ENCODE measurements at places on chromosomes 4 and X.
A peak's percentile ranks its signal among the peaks of the same experiment; 100 is the strongest.

GRCh38 chr4:152089584-152089983, 328.8 kb upstream of the GATB start:
- H3K36me3 ChIP-seq, result no peaks in the 10 kb centered on the region
- H3K27ac ChIP-seq, result no peak overlapping the region
- peaks cover 6% of the 10 kb centered on the region for H3K27me3 ChIP-seq
- no peaks in the 10 kb centered on the region for H3K4me1 ChIP-seq
- no peak for DNase-seq

GRCh38 chrX:119696251-119696890, 3.4 kb upstream of the SEPTIN6 start:
- H3K27ac ChIP-seq, result no peak overlapping the region
- peaks cover 4% of the 10 kb centered on the region for H3K36me3 ChIP-seq
- peaks cover 50% of the 10 kb centered on the region for H3K4me1 ChIP-seq
- H3K4me3 ChIP-seq, result no peak overlapping the region
- no peak for DNase-seq

DNA sequence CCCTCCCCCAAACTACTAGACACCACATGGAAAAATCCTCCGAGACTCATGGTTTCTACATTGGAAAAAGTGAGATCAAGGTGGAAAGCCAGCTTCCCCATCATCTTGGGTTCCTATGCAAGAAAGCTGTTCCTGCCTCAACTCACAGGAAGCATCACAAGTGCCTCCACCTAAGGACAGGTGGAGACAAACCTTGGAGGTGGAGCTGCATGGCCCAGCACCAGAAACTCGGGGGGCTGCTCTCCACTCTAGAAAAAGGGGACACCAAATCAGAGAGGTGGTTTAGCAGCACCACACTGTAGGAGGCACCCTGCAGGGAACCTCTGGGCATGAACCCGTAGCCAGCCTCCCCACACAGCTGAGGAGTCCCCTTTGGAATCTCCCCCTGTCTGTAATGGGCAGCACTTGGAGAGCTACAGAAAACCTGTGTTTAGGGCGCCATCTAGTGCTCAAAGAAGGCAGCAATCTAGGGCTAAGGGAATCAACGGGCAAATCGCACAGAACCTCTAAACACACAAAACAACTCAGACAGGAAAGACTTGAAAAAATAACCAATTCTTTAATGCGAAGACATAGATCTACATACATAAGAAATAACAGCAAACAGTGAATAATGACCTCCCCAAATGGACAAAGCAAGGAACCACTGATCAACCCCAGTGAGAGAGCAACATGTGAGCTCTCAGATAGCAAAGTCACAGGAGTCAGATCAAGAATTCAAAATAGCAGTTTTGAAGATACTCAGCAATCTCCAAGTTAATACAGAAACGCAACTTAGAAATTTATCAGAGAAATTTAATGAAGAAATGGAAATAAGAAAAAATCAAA, 37.0 kb upstream of the ZBTB33 start:
- no peak for DNase-seq
- H3K27me3 ChIP-seq, result no peaks in the 10 kb centered on the region
- no peak overlapping the region for H3K4me3 ChIP-seq

GRCh38 chrX:46260499-46260898, 284.7 kb downstream of the ZNF674 start:
- H3K27me3 ChIP-seq, result peaks cover 2% of the 10 kb centered on the region
- H3K4me3 ChIP-seq, result no peak overlapping the region
- DNase-seq, result no peak
- H3K27ac ChIP-seq, result no peak overlapping the region
- H3K36me3 ChIP-seq, result no peaks in the 10 kb centered on the region
- H3K4me1 ChIP-seq, result peaks cover 10% of the 10 kb centered on the region

- peaks cover 12% of the 10 kb centered on the region for H3K4me1 ChIP-seq
- no peaks in the 10 kb centered on the region for H3K27me3 ChIP-seq
- H3K27ac ChIP-seq, result no peak overlapping the region
These were observed 179.6 kb upstream of the RBPJ start for GRCh38 chr4:26141051-26141721.

DNA sequence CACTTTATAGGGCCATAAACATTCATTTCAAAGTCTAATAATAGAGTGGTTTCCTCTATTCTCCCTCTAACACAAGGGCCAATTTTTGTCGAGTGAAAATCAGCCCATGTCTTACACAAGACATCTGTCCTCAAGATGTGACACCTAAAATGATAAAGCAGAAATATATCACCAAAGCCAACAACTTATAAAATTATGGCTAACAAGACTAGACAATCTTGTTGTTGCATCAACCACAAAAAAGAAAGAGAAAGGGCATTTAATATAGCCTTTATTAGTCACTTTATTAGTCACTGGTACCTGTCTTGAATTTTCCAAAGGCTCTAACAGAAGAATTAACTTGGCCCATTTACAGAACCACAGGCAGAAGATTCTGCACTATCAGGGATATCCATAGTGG, 161.6 kb downstream of the SMIM20 start:
- peak overlapping the region; percentile 57 for H3K27ac ChIP-seq
- DNase-seq, result no peak
- H3K36me3 ChIP-seq, result no peaks in the 10 kb centered on the region
- H3K4me3 ChIP-seq, result no peak overlapping the region
- no peaks in the 10 kb centered on the region for H3K27me3 ChIP-seq
- peaks cover 28% of the 10 kb centered on the region for H3K4me1 ChIP-seq

DNA sequence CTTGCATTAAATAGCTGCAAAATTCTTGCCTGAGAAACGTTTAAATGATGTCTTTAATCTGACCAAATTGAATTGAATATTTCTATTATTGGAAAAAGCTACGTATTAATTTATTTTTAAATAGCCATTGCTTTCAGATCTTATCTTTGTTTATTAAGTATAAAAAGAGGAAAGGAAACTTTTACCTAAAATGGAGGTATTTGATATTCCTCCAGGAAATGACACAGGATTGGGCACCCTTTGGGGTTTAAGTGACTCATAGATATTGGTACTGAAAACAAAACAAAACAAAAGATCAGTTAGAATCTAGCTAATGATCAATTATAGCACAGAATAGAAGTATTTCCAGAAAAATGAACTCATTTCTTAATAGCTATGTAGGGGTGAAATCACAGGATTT, 34.1 kb downstream of the PLS3 start:
- no peaks in the 10 kb centered on the region for H3K36me3 ChIP-seq
- no peaks in the 10 kb centered on the region for H3K27me3 ChIP-seq
- no peak overlapping the region for H3K27ac ChIP-seq
- H3K4me3 ChIP-seq, result no peak overlapping the region
- DNase-seq, result no peak

DNA sequence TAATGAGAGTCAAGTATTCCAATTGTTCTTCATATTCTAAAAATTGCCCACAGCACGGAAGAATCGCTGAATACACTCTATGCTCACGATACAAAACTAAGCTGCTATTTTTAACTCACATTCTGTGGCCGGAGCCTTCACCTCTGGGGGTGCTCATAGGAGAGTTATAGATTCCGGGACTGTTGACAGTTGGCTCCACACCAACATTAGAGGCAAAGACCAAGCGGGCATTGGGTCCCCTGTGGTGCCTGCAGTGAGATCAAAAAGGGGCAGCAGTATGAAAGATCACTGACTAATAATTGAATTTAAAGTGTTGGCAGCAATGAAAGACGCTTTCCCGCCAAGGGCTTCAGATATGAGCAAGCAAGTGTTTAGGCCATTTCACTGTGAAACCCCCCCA, 146.0 kb downstream of the TMEM144 start:
- DNase-seq, result no peak
- H3K36me3 ChIP-seq, result no peaks in the 10 kb centered on the region
- H3K27ac ChIP-seq, result no peak overlapping the region

DNA sequence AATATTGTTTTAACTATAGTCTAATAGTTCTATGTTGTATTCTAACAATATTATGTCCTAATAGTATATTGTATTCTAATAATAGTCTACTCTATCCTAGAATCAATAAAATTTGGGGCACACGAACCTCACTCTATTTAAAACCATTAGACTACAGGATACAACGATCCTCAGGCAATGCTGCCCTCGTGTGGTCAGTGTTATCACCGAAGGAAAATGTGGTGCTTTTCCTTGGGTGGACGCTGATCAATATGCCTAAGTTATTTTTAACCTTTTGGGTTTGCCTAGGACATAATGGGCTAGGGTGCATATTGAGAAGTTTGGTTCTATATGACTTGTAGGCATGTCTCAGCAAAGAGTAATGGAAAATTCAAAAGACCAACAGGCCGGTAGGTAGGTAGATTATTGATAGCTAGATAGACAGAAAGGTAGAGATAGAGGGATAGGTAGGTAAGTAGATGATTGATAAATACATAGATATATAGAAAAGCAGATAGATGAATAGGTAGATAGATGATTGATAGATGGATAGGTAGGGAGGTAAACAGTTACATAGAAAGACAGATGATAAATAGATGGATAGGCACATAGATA, 75.1 kb downstream of the PRKX start:
- peaks cover 18% of the 10 kb centered on the region for H3K36me3 ChIP-seq
- H3K27ac ChIP-seq, result no peak overlapping the region
- H3K4me3 ChIP-seq, result no peak overlapping the region

DNA sequence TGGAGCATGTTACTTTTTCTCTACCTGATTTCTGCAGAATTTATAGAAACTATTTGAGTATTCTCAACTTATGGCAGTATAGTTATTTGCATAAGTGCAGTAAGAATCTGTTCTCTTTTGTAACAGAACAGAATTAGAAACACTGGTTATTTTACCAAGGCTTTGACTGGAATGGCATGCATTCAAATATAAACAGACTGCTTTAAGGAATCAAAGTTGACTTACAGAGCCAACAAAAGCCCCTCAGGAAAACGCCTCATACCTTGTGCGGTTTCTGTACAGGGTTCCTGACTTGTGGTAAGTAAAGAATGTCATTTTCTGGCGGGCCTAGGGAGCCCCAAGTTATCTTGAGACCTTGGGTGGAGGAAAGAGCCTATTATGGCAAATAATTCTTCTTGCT, 97.1 kb downstream of the GPR143 start:
- no peaks in the 10 kb centered on the region for H3K27me3 ChIP-seq
- peaks cover 34% of the 10 kb centered on the region for H3K4me1 ChIP-seq
- H3K4me3 ChIP-seq, result no peak overlapping the region
- H3K27ac ChIP-seq, result no peak overlapping the region
- DNase-seq, result no peak

DNA sequence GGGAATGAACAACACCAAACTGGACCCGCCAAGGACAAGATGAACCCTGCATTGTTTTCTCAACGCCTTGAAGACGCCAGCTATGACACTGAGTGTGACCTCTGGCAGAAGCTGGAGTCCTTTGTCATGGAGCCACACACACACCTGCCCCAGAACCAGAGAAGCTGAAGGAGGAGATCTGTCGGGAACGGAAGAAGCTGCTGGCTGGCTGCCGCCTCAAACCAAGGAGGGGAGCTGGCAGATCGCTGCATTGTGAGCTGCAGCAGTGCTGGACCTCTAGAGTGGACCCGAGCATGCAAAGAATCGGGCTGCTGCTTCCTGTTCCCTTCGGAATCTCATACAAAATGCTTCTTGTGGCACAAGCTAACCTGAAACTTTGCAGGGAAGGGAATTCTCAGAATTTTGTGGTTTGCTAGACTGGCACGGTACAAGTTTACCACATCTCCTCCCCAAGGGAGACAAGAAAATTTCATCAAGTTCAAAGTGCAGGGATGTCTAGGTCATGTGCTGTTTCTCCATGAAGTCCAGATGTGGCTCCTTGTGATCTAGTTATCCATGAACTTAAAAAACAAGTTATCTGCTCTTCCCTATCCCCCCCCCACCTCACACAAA, 23.4 kb upstream of the GLRB start:
- no peak overlapping the region for H3K27ac ChIP-seq
- H3K4me1 ChIP-seq, result no peaks in the 10 kb centered on the region
- no peak overlapping the region for H3K4me3 ChIP-seq
- H3K27me3 ChIP-seq, result no peaks in the 10 kb centered on the region
- no peak for DNase-seq

- no peaks in the 10 kb centered on the region for H3K4me1 ChIP-seq
- no peak for DNase-seq
- H3K36me3 ChIP-seq, result no peaks in the 10 kb centered on the region
- H3K27ac ChIP-seq, result no peak overlapping the region
These were observed 194.8 kb downstream of the SOWAHB start for GRCh38 chr4:76703123-76703490.

DNA sequence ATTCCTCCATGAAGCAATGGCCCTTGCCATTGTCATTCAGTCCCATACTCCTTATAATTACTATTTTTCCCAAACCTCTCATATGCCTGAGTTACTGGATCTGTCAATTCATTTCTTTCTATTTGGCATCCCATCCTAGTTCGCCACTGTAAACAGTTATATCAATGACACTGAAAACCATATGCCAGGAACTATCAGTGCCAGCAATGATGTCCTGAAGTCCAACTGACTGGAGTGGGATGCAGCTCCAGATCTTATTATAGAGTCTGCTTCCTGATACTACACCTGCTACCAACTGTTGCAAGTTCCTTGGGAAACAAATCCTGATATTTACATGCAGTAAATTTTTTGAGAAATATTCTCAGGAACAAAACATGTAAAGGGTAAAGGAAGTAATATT, 27.0 kb upstream of the BANK1 start:
- H3K36me3 ChIP-seq, result no peaks in the 10 kb centered on the region
- no peak overlapping the region for H3K4me3 ChIP-seq
- H3K27me3 ChIP-seq, result no peaks in the 10 kb centered on the region
- no peak for DNase-seq
- H3K27ac ChIP-seq, result no peak overlapping the region

GRCh38 chrX:17547658-17548057, 172.7 kb downstream of the NHS start:
- no peak for DNase-seq
- no peaks in the 10 kb centered on the region for H3K4me1 ChIP-seq
- H3K4me3 ChIP-seq, result no peak overlapping the region

- H3K36me3 ChIP-seq, result no peaks in the 10 kb centered on the region
- no peak overlapping the region for H3K4me3 ChIP-seq
- DNase-seq, result no peak
- H3K27me3 ChIP-seq, result no peaks in the 10 kb centered on the region
These were observed 34.0 kb upstream of the AMOT start for GRCh38 chrX:112874614-112875013.

GRCh38 chr4:66736606-66737005, 808.7 kb downstream of the CENPC start:
- H3K27ac ChIP-seq, result no peak overlapping the region
- no peaks in the 10 kb centered on the region for H3K36me3 ChIP-seq
- no peak overlapping the region for H3K4me3 ChIP-seq
- DNase-seq, result no peak
- no peaks in the 10 kb centered on the region for H3K4me1 ChIP-seq
- H3K27me3 ChIP-seq, result no peaks in the 10 kb centered on the region

DNA sequence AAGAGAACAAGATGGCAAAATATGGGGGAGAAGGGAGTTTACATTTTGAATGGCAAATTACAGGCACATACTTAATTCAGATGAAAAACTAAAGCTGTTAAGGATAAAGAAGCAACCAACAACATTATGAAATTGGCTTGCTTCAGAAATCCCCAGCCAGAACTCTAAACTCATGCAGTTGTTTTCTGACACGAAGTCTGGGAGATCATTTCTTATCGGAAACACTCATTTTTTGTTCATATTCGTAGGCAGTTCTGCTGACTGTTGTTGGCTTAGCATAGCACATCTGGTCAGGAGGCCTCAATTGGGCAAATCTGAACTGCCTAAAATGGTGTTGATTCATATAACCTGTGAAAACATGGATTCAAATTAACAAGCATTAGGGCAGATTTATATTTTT, 33.0 kb upstream of the ARHGAP6 start:
- H3K27me3 ChIP-seq, result peaks cover 3% of the 10 kb centered on the region
- no peak overlapping the region for H3K4me3 ChIP-seq
- no peaks in the 10 kb centered on the region for H3K36me3 ChIP-seq
- DNase-seq, result no peak
- H3K4me1 ChIP-seq, result no peaks in the 10 kb centered on the region

Data from activated B cell treated with CpG ODN at 0.5 μM for 24 hours (primary cell).